CD4-positive, alpha-beta T cell treated with Interferon gamma for 1 hour (primary cell): ENCODE measurements at places on chromosomes 16 and 17.

DNA sequence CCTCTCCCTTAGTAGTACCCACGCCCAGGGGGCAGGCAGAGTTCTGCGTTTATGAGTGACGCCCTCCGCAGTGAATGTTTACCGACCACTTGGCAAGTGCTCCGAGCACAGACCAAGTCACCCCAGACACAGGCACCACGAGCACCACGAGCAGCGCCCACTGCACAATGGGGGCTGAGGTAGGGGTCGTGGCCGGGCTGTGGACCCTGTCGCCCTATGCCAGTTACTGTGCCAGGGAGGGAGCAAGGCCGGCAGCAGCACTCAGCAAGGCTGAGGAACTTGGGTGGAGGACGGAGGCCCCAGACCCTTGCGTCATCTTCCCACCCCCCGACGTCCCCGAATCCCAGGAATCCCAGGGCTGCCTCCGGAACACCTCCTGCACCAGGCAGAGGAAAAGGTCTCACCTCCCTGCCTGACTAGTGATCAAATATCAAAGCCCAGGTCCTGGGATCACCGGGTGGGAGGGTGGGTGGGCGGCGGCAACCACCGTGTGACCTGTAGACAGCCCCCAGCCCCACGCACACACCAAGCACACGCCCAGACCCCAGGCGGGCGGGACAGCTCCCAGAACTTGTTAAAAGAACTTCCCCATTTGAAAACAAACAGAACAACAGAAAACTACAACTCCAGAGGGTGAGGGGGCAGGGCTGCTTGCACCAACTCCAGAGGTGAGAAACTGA, 5.4 kb downstream of the VASN start:
- DNase-seq: no peak

- no peak for DNase-seq
Observed at GRCh38 chr16:28924399-28924761, 658 bp downstream of the RABEP2 start.

- peak; percentile 83 for DNase-seq
Observed at GRCh38 chr17:7922845-7923628, 6.6 kb downstream of the KCNAB3 start.

GRCh38 chr16:22035153-22035552, 27.2 kb downstream of the MOSMO start:
- no peak for DNase-seq

DNA sequence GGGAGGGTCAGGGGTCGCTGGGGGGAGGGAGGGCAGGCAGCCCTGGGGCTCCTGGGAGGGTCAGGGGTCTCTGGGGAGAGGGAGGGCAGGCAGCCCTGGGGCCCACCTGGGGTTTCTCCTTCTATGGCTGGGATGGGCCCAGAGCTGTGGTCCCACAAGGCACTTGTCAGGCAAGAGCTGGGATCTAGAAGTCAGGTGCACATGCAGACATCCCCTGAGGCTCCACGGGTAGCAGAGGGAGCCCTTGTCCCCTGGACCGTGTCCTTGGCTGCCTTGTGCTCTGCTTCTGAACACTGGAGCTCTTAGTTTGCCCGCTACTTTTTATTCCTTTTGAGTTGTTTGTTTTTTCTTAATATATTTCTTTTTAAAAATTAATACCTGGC, 1.8 kb downstream of the TUBB3 start:
- no peak for DNase-seq

- DNase-seq: no peak
Observed at GRCh38 chr16:69328854-69329316, 1.5 kb downstream of the PDF start.

GRCh38 chr17:50541716-50542688, 5.0 kb upstream of the SPATA20 start:
- DNase-seq: peak; percentile 79

GRCh38 chr16:58509256-58510096, 5.8 kb upstream of the SETD6 start:
- no peak for DNase-seq

- no peak for DNase-seq
Observed at GRCh38 chr17:65121916-65122806, 15.0 kb upstream of the RGS9 start.

DNA sequence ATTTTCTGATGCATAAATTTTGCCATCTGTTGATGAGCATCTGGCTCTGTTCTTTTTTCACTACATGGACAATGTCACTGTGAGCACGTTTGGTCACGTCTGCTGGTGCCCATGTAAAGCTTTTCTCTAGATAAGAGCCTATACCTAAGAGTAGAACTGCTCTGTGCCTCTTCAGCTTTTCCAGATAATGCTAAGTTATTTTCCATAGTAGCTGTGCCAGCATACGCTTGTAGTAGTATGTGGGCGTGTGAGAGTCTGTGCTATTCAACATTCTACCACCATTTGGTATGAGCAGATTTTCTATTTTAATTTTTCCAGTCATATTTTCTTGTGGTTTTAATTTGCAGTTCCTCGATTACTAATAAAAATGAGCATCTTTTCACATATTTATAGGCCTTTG, 33.2 kb downstream of the VPS35L start:
- no peak for DNase-seq

DNA sequence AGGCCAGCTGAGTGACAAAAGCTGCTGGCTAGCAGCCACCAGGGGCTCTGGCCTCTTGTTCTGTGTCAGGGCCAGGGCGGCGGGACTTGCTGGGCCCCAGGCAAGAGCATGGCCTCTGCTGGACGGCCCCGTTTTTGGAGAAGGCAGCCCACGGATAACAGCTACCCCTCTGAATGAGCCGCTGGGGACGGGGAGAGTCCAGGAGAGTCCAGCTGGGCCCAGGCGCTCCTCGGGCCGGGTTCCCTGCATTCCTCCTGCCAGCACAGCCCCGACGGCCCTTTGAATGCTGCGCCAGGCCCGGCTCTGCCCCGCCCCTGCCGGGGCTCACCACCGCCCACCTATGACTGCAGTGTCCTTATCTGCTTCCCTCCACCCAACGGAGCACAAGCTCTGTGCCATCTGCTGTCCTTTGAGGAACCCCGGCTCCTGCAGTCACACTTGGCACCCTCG, 33.4 kb downstream of the SLC7A5 start:
- DNase-seq: no peak

DNA sequence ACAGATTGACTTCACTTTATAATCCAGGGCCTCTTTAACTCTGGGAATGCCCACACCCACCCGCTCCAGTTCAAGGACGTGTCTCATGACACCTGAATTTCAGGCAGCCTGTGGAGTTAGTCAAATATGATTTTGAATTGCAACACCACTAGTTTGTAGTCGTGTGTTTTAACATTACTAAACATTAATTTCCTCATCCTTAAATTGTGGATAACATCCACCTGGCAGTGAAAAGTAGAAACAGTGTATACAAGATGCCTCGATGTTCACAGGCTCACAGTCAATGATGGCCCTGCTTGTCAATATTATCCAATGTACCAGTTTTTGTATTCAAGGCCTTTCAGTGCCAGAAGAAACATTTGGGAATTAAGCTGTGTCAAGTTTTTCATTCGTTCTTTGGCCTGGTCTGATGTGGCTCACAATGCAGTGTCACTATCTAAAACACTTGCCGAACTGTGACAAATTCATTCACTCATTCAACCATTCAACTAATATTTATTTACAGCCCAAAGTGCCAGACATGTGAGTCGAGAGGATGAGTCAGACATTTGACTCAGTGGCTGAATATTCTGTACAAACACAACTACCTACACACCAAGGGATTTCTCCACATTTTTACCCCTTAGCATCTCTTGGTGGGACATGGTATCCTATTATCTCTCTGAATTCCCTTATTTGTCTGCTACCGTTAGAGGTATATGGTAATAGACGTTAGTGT, 1.4 kb downstream of the MEIOB start:
- DNase-seq: no peak

DNA sequence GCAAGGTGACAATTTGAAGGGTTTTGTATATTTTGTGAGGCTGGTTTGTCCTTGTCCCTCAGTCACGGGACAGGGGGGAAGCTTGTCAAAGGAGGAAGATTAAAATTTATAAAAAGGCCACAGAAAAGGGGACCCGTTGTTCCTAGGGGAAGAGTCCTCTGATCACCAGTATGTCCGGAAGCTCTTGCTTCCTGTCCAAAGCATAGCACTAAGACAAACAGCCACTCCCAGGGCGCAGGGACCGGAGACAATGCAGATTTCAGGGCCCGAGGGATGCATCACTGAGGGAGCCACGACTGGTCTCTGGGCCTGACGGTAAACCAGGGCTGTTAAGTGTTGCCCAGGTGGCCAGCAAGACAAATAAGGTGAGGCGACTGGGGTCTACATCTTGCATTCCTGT, 95.2 kb downstream of the MAF start:
- no peak for DNase-seq

- peak; percentile 64 for DNase-seq
Observed at GRCh38 chr16:87764600-87765472, 950 bp downstream of the KLHDC4 start.

- DNase-seq: no peak
Observed at GRCh38 chr16:86528061-86528929, 18.0 kb downstream of the FOXF1 start.
